ENCODE measurements at places on chromosomes 1 and 21.

- peak; percentile 17 for DNase-seq
Observed at GRCh38 chr1:226912587-226913176, 27.4 kb upstream of the COQ8A start.

DNA sequence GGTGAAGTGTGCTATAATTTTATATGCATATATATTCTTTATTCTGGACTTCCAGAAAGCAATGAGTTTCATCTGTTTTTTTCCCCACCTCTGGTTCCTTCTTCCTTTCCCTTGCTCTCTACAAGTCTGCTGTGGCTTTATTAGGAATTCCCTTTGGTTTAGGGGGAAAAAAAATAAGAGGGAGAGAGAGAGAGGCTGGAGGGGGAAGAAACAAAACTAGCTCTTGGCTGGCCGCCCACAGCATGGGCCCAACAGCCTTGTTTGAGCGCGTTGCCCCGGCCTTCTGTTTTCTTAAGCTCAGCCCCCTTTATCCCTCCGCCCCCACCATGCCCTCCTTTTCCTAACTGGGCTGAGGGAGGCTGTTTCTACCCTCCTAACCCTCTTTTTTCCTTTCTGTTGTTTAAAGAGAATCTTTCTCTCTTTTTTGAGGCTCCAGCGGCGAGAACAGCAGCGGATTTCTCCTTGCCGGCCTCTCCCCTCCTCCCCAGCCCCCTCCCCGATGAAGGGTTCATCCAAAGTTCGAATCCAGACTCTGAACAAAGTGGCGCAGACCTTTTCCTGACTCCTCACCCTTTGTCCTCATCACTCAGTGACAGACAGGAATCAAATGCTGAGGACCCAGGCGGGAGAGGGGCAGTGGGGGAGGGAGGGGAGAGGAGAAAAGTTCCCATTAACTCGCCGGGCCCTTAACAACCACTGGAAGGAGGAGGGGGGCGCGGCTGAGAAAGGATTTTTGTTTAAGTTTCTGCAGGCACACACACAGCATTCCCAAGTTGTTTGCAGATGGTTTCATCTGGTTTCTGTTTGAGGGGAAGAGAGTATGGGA, 29.7 kb downstream of the PBX1 start:
- DNase-seq = peak; percentile 79

GRCh38 chr1:41812051-41812450, 106.7 kb downstream of the HIVEP3 start:
- peak; percentile 69 for DNase-seq

- DNase-seq = peak; percentile 56
Observed at GRCh38 chr1:94805912-94806311, 14.2 kb upstream of the SLC44A3 start.

DNA sequence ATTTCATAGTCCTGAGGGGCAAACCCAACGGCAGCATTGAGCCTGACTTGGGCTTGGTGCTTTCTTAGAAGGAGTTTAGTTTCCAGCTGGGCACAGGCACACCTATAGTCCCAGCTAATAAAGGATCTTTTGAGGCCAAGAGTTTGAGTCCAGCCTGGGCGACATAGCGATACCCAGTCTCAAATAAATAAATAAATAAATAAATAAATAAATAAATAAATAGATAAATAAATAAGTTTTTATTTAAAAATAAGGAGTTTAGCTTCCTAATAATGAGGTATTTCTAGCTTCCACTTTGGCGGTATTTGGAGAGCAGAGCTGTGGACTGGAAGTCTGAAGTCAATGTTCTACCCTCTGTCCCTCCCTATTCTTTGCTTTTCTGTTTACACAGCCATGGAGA, 186.6 kb downstream of the URB2 start:
- DNase-seq = no peak

DNA sequence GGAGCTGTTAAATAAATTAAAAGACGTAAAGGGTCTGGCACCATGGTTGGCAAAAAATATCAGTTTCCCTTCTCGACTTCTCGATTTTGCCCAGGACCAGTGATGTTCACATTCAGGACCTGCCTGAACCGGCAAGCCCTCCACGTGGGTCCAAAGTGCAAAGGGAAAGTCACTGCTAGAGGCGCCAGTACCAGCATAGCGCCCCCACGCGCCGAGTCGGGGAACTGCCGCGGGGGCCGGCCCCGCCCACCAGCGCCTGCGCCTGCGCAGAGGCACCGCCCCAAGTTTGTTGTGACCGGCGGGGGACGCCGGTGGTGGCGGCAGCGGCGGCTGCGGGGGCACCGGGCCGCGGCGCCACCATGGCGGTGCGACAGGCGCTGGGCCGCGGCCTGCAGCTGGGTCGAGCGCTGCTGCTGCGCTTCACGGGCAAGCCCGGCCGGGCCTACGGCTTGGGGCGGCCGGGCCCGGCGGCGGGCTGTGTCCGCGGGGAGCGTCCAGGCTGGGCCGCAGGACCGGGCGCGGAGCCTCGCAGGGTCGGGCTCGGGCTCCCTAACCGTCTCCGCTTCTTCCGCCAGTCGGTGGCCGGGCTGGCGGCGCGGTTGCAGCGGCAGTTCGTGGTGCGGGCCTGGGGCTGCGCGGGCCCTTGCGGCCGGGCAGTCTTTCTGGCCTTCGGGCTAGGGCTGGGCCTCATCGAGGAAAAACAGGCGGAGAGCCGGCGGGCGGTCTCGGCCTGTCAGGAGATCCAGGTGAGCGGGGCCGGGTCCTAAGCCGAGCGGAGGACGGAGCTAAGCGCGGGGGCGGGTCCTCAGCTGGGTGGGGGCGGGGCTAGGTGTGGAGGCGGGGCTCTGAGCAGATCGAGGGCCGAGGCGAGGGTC, at the start of gene PINK1:
Gene PINK1 (plus strand): TSS at position 269 of the 875 bp plus-strand sequence. CDS start 91 bp downstream, at position 360.
- DNase-seq = peak; percentile 65

GRCh38 chr1:178869119-178869697, 1.7 kb downstream of the ANGPTL1 start:
- peak; percentile 40 for DNase-seq

DNA sequence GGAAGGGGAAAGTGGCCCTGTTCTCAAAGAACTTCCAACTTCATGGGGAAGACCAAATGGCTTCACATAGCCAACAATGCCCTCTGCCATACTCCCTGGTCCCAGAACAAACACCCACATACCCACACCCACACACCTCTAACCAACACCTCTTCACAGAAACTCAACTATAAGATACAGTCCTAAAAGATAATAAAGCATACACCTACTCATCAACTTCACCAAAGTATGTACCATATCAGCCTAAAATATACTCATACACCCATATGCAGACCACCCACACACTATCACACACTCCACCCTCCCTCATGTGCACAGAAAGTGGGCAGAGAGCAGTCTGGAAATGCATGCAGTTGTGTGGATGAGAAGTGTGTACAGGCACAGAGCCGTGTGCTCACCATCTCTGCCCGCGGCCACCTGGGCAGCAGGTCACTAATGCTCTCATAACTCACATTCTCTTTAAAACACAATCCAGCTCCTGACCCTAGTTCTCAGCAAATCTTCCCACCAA, 27.7 kb downstream of the IQGAP3 start:
- DNase-seq = no peak

- DNase-seq = no peak
Observed at GRCh38 chr21:34973685-34974084, 75.4 kb downstream of the RUNX1 start.

DNA sequence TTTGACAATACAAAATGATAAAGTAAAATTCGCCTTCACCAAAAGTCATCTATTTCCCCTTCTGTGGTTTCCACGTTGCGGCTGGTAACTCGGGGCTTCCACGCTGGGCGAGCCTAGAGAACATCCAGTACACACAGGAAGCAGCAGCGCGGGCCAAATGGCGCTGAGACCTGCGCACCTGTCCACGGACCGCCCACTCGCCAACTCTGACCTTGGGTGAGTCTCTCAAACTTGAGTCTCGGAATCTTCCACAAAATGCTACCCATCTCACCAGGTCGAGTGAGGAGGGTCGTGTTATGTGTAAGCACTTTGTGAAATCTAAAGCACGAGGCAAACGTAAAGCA, 820 bp upstream of the TTF2 start:
- no peak for DNase-seq

GRCh38 chr1:23638188-23638619, 53.4 kb upstream of the RPL11 start:
- no peak for DNase-seq

DNA sequence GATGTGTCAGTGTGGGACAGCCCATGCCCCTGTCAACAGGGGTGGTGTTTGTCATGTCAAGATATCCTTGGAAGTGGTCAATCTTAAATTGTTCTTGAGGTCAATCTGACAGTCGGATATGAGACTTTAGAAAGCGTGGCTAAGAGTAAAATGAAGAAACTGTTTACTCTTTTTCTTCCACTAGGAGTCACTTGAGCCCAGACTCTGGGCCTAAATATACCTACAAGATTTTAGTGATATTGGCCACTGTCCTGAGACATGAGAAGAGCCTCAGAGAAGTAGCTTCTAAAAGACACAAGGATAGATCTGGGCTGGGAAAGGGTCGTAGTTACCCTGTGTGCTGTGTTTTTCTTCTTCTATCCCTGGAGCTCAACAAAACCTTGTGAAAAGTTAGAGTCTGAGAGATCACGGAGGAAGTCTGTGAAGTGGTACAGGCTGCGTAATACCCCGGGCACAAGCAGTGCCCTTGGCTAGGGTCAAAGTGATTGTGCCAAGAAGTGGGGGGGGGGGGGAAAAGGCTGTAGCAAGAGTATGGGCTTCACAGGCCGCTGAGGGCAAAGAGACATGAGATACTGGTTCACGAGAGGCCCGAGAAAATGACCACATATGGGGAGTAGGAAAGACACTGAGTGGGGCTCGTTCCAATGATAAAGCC, 355.2 kb upstream of the GREM2 start:
- DNase-seq = peak; percentile 34

DNA sequence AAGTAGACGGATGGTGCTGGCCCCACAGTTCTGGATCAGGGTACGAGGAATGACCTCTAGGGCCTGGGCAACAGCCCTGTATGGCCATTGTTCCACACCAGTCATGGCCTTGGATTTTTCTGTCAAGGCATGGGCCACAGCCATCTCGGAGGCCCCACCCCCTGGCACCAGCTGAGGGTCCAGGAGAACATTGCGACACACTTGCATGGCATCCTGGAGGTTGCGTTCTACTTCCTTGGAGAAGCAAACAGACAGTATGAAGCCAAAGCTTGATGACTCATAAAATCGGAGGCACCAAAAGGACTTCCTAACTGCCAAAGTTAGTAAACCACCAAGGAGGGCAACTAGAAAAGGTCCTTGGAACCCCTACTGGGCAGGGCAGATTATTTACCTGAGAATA, 11.9 kb upstream of the VHLL start:
- DNase-seq = no peak

- no peak for DNase-seq
Observed at GRCh38 chr1:24779689-24780464, 34.6 kb downstream of the CLIC4 start.

DNA sequence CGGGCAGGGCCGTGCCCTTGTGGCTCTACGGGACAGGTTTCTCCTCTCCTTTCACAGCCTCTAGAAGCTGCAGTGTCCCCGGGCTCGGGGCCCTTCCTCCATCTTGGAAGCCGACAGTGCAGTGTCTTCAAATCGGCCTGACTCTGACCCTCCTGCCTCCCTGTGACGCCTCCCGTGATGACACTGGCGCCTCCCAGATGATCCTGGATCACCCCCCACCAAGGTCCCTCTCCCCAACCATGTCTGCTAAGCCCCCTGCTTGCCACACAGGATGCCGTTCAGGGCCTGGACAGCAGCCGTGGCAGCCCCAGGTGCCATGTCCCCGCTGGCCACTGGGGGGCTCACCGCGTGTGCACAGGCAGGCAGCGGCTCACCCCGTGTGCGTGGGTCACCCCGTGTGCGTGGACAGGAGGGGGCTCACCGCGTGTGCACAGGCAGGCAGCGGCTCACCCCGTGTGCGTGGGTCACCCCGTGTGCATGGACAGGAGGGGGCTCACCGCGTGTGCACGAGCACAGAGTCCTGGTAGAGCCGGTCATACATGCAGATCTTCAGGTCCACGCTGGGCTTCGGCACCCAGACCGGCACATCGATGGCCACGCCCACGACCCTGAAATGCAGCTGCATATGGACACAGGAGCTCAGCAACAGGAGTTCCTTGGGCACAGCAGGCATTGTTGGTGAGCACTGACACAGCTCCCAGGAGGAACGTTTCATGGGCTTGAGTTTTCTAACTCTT, 24.9 kb upstream of the TMEM52 start:
- DNase-seq = peak; percentile 27

GRCh38 chr21:46423546-46424038, 35.1 kb upstream of the DIP2A start:
- no peak for DNase-seq

DNA sequence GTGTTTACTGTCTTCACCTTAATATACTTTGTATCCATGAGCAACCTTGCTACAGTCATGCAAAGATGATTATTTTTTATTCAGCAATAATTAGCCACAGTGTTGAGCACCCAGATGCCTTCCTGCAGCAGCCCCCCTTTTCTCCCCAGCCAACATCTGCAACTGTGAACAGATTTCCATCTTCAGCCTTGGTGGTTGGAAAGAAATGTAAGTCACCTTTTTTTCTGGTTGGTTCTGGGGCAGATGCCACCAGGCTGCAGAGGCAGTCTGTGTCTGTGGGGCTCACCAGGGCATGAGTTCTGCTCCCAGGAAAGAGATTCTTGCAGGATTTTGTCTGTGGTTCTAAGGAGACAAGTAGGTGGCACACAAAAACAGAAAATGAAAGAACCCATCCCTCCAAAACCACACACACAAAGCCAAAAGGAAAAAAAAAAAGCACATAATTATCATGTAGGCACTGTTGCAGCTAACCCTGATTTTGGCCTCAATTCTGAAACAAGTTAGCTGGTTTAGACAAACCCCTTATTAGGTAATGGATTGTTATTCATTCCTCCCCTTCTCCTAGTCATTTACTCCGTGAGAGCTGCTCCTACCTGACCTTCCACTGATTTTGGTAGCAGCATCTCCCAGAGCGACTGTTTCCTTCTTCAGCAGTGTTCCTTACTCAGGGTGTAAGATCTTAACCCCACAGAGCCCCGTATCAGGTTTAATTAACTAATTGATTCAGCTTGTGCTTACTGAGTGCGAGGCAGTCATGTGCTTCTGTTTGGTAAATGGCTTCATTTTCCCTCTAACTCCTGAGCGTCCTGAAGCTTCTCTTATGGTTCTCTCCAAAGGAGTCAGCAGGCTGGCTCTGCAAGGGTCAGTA, 36.5 kb downstream of the GALNT2 start:
- no peak for DNase-seq

DNA sequence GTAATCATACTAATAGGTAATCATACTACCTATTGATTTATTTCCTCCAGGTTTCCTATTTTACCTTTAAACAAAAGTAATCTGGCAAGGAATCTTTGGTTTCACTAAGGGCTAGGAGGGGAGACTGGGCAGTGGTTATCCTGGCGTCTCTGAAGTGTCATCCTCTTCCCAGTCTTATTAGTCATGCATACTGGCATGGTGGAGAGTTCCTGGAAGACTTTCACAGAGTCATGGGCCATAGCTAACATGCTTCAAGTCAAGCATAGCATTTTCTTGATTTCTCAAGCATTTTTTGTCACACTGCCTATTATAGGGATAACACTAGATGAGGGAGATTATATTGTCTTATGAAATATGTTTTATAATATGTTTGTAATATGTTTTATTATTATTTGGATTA, 64.0 kb upstream of the ASB17 start:
- DNase-seq = peak; percentile 45

- no peak for DNase-seq
Observed at GRCh38 chr1:34747638-34747941, 7.3 kb upstream of the GJB5 start.

DNA sequence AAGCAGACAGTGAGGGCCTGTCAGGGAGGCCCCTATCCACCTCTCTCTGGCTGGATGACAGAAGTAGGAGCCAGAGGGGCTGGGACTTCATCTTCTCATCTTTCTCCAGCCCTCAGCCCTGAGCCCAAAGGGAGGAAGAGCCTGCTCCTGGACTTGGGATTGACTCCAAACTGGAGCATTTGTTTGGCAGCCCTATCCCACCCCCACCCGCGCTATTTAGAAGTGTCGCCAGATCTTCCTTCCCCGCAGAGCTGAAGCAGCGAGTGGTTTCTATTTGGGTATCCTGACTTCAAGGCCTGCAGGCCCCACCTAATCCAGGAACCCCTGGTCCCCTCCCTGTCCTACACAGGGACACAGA, 9.6 kb downstream of the NES start:
- no peak for DNase-seq
